CD4-positive, alpha-beta T cell treated with Interleukin-6 at 100 ng/mL for 8 hours (primary cell): ENCODE measurements at places on chromosomes 3 and 15.

DNA sequence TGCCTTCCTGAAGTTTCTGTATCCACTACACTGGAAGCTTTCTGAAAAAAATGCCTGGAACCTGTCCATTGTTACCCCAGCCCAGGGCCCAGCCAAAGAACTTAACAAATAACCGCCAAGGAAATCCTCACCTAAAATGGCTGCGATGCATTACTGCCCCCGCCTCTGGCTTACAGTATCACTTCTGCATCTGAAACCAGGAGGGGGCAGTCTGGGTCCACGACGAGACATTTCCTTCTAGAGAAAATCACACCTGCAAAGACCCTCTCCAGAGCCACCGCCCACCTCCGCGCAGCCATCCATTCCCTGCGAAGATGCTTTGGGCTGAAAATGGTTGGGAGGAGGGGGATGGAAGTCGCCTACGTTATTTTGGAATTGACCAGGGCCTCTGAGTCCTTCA, 22.4 kb upstream of the CELF6 start:
- peak; percentile 31 for DNase-seq

DNA sequence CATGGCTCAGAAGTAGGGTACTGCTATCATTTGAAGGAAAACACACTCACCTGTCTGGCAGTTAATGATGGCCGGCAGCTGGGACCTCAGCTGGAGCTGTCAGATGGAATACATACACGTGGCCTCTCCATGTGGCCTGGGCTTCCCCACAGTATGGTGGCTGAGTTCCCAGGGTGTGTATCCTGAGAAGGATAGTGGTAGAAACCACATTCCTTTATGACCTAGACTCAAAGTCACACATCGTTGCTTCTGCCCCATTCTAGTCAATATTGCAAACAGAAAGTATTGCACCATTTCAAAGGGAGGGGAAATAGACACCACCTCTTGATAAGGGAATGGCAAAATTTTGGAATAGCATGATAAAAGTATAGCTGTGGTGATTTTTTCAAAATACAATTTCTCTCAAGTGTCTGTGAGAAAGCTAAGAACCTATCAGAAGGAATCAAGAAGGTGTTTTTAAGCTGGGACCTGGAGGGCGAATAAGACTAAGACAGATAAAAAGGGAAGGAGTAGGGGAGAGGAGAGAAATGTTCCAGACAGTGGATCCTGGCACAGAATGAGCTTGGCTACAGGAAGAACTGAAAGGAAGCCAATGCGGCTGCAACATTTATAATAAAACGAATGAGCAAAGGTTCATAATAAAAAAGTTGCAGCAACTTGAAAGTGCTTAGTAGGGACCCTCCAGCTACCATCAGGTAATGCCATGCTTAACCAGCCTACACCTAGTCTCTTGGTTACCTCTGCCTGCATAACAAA, 40.1 kb upstream of the GALNT15 start:
- no peak for DNase-seq

DNA sequence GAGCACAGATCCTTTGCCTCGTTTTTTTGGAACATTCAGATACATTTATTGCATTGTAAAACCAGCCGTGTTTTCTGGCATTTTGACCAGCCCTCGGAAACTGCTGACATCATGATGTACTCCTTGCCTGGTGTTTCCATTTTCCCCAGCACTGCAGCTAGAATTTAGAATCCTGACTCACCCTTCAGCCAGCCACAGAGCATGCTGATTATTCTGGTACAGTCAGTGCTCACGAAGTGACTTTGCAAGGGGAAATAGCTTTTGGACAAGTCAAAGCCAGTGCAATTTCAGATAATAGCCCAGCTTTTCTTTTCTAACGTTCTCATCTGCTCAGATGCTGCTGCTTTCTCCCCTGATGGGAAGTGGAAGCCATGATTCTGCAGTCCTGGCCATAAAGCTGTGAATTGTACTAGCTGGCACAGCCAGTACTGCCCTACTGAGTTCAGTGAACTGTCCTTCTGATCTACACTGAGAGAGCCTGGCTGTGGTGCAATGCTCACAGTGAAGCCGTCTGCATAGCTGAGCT, 12.1 kb upstream of the CNBP start:
- no peak for DNase-seq

- DNase-seq = no peak
Measured at GRCh38 chr3:101340591-101340990, 20.2 kb upstream of the IMPG2 start.

GRCh38 chr3:188578576-188579363, 424.8 kb downstream of the LPP start:
- DNase-seq = no peak

DNA sequence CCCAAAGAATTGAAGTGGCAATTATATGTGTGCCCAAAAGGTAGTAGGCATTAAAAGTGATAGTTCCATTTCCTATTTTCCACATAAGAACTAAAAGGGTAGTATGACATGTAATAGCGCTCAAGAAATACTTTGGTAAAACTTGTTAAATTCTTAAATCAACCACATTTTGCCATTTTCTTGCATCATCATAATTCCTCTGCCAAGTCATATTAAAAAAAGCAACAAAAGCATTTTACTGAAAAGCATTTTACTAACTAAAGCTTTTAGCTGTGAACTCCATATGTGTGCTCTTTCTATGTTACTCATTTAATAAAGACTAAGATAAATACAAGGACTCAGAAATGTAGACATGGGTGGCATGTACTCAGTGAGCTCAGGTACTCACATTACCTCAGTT, 70.1 kb downstream of the GPR160 start:
- no peak for DNase-seq

DNA sequence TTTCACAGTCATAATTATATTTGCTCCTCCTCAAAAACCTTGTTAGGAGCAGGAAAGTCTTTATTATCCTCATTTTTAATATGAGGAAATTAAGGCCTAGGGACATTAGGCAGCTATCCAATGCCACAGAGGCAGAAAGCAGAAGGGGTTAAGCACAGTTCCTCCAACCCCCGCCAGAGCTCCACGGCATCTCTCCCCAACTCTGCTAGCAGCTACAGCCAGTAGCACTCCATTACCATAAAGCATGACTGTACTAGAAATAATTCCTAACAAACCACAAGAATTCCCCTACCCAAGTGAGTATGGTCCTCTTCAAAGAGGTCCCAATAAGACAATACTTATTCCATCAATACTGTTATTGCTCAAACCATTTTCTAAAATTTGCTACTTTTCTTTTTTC, 9.8 kb downstream of the HEG1 start:
- no peak for DNase-seq

DNA sequence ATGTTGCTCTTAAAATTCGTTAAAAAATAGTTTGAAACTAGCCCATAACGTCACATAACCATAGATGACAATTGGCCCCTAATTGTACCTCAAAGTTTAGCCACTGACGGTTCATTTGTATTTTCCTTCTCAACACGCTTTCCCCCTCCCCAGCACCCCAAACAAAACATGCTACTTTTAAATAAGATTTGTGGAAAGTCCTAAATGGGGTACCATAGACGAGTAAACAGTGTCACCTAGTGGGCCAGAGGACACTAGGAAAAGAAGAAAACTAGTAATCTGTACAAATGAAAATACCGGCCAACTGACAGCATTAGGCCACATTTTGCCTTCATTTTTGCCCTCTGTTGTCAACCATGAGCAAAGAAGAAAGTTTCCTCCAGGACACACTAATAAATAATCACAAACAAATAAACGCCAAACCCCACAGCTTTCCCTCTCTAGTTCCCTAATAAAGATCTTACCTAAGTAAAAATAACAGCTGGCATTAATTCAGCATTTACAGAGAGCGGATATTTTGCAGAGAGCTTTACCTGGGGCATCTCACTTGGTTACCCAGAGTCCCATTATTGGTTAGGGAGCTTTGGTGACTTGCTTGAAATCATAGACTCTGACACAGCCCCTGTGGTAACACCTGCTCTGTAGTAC, 175.1 kb upstream of the ATP11B start:
- no peak for DNase-seq

DNA sequence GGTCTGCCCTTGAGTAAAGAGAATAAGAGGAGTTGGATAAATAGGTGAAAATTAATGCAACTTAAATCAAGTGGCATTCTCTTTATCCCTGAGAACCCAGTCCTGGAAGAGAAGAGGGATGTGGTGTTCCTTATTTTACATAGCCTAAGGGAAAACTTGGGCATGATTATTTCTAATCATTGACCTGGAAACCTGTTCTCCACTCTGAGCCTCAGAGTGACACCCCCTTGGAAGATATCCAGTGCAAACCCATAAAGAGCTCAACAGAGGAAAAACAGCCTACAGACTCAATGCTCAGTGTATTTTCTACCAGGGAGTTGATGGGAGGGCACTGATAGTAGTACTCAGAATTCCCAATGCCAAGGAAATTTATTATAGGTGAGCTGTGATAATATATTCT, 22.0 kb downstream of the SLC15A2 start:
- DNase-seq = no peak

GRCh38 chr3:14124223-14124614, 451 bp downstream of the CHCHD4 start:
- DNase-seq = peak; percentile 73

DNA sequence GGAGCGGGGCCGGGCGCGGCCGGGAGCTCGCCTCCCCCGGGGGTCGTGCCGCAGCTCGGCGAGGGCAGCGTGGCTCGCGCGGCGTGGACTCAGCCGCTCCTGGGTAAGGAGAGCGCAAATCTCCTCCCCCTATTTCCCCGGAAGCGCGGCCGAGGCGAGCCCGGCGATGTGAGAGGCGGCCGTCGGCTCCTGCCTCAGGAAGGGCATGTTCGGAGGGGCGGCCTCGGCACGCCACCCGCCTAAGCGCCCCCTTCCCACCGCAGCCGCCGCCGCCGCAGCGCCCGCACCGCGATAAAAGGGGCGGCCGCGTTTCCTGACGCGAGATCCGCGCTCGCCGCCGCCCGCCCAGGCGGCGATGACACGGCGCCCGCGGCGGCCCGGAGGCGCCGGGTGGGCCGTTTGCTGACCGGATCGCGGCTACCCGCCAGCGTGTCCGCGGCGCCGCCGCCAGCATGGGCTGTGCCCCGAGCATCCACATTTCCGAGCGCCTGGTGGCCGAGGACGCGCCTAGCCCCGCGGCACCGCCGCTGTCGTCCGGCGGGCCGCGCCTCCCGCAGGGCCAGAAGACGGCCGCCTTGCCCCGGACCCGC, at the start of gene PDE8A:
TSS of gene PDE8A (plus strand) at position 146 of the 590 bp plus-strand sequence. CDS start at position 453, 307 bp downstream.
- peak; percentile 30 for DNase-seq

GRCh38 chr15:74040109-74040850, 42.1 kb downstream of the GOLGA6A start:
- DNase-seq = no peak

- DNase-seq = no peak
Measured at GRCh38 chr3:154799800-154800199, 280.3 kb upstream of the MME start.

DNA sequence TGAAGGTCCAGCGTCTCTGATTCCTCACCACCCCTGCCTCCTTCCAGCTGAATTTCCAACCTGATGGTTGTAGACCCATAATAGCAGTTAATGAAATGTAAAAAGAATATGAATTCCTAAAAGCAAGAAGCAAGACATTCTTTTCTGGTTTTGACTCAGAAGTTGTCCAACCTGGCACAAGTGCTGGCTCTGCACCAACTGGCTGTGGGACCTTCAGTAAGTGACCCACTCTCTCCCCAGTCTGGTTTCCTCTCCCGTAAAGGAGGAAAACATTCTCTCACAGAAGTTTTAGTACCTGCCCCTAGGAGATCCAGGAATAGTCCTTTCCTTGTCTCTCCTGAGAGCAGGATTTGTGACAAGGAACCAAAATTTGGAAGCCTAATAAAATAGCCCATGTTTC, 236.9 kb upstream of the TRIM42 start:
- DNase-seq = no peak

DNA sequence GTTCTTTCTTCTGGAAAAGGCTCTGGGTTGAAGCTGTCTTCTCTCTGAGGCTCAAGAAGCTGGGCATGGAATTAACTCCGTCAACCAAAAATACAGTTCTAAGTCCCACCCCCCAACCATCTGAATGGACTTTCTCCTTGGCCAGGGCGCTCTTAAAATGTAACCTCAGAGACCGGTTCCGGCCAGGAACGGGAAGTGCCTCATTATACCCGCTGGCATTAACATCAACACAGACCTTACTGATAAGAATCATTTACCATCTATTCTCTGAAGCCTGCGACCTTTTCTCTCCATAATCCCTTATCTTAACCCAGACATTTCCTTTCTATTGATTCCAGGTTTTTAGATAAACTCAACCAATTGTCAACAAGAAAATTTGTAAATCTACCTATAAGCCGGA, 64.7 kb downstream of the ATP1B3 start:
- DNase-seq = no peak

GRCh38 chr3:77682162-77682561, 642.3 kb downstream of the ROBO2 start:
- no peak for DNase-seq

- DNase-seq = no peak
Measured at GRCh38 chr15:77183066-77183465, 112.2 kb upstream of the TSPAN3 start.

DNA sequence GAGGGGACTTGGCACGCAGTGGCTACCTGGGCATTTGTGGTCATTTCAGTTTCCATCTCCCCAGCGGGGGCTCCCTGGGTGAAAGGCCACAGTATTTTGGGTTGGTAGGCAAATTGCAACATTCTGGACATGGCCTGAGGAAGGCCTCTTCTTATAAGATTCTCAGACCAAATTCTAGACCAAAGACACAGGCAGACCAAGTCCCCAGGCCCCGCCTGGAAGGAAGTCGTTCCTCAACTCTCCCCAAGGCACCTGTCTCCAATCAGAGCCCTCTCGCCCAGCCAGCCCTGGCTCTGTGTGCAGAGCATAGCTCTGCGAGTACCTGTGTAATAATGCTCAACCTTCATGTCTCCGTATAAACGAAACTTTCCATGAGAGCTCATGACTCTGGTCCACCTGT, 53.1 kb downstream of the GRIP2 start:
- DNase-seq = no peak

GRCh38 chr3:108125550-108126071, 34.8 kb upstream of the CD47 start:
- DNase-seq = peak; percentile 71

GRCh38 chr3:13514639-13515435, 34.1 kb upstream of the FBLN2 start:
- DNase-seq = no peak

DNA sequence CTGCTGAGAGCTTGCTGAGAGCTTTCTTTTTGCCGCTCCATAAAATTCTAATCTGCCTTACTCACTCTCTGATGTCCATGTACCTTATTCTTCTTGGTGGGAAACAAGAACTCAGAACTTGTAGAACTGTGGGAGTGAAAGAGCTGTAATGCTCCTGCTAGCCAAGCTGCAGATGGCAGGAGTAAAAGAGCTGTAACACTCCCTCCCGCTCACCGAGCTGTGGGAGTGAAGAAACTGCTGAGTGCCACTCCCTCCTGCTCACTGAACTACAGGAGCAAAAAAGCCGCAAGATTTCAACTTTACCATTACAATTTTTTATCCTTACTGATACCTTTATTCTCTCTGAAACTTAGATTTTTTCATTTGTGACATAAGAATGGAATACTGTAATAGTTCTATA, 199.1 kb downstream of the SI start:
- no peak for DNase-seq

GRCh38 chr15:33067456-33067855, 127.1 kb downstream of the FMN1 start:
- DNase-seq = no peak

DNA sequence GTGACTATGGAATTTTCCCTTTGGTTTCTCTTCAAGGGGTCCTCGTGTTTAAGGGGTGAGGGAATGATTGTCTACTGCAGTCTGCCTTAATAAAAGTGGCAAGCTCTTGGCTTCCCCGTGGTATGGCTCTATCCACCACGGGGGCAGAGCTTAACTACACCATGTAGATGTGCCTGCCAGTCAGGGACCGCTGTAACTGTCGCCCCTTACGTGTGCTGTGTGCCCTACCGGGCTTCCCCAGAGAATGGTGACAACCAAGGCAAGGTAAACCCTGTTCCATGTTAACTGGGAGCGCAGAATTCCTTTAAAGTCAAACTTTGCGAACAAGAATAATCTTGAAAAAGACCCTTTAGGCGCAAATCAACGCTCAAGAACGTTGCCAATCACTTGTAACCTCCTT, 966 bp upstream of the C3orf80 start:
- DNase-seq = no peak
